ENCODE measurements at places on chromosomes 11 and 22.

- DNase-seq = no peak
- peak within 1 kb of the TSS; percentile 76 for H3K27ac ChIP-seq
- H3K36me3 ChIP-seq = no peaks in the 10 kb centered on the region
- no peaks in the 10 kb centered on the region for H3K27me3 ChIP-seq
Observed at GRCh38 chr22:27801616-27802345, at the start of gene MN1. TSS of gene MN1 (minus strand) at chr22:27801756. CDS start at chr22:27800543, 1,213 bp downstream.

DNA sequence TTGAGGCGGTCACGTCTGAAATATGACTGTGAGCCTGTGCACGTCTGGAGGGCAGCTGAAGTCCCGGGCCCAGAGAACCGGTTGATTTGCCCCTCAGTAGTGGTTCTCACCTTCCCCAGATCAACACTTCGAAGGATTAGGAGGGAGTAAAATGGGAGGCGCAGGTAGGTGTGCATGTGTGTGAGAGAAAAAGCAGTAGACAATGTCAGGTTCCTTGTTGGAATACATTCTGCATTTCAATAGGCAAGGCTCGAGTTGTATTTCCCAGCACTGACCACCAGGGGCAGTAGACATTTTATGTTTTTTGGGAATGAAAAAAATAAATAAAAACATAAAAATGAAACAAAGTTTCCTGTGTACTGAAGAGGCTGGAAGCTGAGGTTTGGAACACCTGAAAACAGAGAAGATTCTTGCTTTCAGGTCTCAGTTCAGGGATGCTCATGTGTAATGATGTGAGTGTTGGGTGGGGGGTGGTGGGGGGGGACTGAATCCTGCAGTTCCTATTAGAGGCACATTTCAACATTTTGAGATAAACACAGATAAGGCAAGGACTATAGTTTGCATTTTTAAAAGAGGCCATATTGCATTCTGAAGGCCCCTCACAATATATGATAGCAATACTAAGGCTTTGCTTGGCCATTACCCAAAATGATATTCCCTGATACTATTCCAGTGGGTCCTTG lies 333.9 kb downstream of the CADM1 start:
- peaks cover 7% of the 10 kb centered on the region for H3K27me3 ChIP-seq
- H3K4me3 ChIP-seq = no peak overlapping the region
- no peaks in the 10 kb centered on the region for H3K36me3 ChIP-seq
- DNase-seq = no peak

GRCh38 chr22:44623771-44624510 lies 78.1 kb upstream of the PRR5 start:
- H3K27me3 ChIP-seq = no peaks in the 10 kb centered on the region
- no peaks in the 10 kb centered on the region for H3K36me3 ChIP-seq
- H3K27ac ChIP-seq = no peak overlapping the region
- DNase-seq = no peak
- H3K4me1 ChIP-seq = peaks cover 7% of the 10 kb centered on the region

- DNase-seq = no peak
- H3K36me3 ChIP-seq = no peaks in the 10 kb centered on the region
- no peak overlapping the region for H3K27ac ChIP-seq
- H3K4me3 ChIP-seq = no peak overlapping the region
- H3K4me1 ChIP-seq = no peaks in the 10 kb centered on the region
Observed at GRCh38 chr11:17543574-17544180, 539 bp downstream of the USH1C start.

- no peak overlapping the region for H3K4me3 ChIP-seq
- H3K36me3 ChIP-seq = no peaks in the 10 kb centered on the region
- no peak for DNase-seq
- H3K27me3 ChIP-seq = no peaks in the 10 kb centered on the region
- H3K4me1 ChIP-seq = peaks cover 14% of the 10 kb centered on the region
Observed at GRCh38 chr11:3866206-3866605, 10.7 kb downstream of the STIM1 start.

GRCh38 chr11:100003985-100004384 lies 683.1 kb upstream of the ARHGAP42 start:
- no peaks in the 10 kb centered on the region for H3K4me1 ChIP-seq
- H3K27me3 ChIP-seq = no peaks in the 10 kb centered on the region
- no peak for DNase-seq

DNA sequence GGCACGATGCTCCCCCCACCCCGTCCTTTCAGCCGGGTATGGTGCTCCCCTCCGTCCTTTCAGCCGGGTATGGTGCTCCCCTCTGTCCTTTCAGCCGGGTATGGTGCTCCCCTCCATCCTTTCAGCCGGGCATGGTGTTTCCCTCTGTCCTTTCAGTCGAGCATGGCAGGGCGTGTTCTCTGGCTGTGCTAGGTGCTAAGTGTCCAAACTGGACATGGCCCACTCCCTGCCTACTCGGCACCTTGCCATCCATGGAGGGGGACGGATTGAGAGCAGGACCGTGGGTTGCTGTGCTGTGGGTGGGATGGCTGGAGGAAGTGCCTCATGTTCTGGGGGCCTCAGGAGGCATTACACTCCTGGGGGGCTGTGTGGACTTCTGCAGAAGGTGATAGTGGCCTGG lies 45.5 kb downstream of the MUC6 start:
- DNase-seq = no peak
- no peak overlapping the region for H3K27ac ChIP-seq
- H3K4me1 ChIP-seq = no peaks in the 10 kb centered on the region

DNA sequence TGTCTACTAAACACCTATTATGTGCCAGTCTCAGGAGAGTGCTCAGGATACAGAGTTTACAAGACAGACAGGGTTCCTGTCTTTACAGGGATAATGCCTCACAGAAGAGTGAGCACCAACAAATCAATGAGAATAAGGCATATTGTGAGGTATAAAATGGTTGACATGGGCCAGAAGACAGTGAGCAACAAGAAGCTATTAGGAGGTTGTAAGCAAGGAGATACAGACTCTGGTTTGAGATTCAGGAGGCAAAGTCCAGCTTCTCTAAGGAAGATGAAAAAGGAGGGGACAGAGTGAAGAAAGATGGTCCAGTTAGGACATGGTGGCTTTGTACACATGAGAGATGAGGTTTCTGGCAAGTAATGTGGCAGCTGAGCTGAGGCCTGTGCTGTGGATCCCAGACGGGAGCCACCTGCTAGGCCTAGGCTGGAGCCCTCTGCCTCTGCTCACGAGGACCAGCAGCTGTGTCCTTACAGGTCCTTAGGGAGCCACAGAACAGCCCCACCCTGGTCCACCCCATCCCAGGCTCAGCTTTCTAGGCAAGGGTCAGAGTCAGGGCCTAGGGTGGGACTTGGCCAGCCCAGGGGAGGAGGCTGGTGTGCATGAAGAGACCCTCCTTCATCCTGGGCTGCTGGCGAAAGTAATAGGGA lies 110.5 kb downstream of the ZNF280B start:
- no peak overlapping the region for H3K27ac ChIP-seq
- H3K4me3 ChIP-seq = no peak overlapping the region
- no peak for DNase-seq
- H3K27me3 ChIP-seq = no peaks in the 10 kb centered on the region

GRCh38 chr11:31050061-31050765 lies 319.3 kb downstream of the DCDC1 start:
- DNase-seq = no peak
- H3K36me3 ChIP-seq = no peaks in the 10 kb centered on the region
- H3K27ac ChIP-seq = no peak overlapping the region

- H3K36me3 ChIP-seq = no peaks in the 10 kb centered on the region
- H3K27ac ChIP-seq = no peak overlapping the region
- H3K4me1 ChIP-seq = peaks cover 7% of the 10 kb centered on the region
- H3K27me3 ChIP-seq = no peaks in the 10 kb centered on the region
- no peak for DNase-seq
- no peak overlapping the region for H3K4me3 ChIP-seq
Observed at GRCh38 chr11:35986947-35987346, 43.1 kb downstream of the LDLRAD3 start.

GRCh38 chr11:58965246-58965985 lies 26.1 kb downstream of the GLYATL1 start:
- H3K27me3 ChIP-seq = peaks cover 4% of the 10 kb centered on the region
- H3K36me3 ChIP-seq = no peaks in the 10 kb centered on the region
- no peak overlapping the region for H3K27ac ChIP-seq
- peak; percentile 22 for DNase-seq
- no peak overlapping the region for H3K4me3 ChIP-seq
- H3K4me1 ChIP-seq = no peaks in the 10 kb centered on the region

DNA sequence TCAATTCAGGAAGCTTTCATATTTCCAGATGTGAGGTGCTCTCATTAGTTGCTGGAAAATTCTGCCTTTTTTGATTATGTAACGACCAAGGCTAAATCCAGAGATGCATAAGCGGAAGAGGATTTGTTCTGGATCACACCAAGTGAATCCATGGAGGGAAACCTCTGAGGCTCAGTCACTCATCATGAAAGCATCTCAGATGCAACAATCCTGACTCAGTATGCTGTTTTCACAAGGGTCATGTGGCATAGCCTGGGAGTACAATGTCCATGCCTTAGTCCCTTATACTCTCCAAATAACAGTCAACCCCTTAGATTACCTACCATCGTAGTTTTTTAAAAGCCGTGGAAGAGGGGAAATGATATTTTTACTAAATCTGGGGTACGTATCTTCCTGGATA lies 445.6 kb downstream of the NTM start:
- peaks cover 3% of the 10 kb centered on the region for H3K27me3 ChIP-seq
- DNase-seq = no peak
- no peaks in the 10 kb centered on the region for H3K36me3 ChIP-seq
- H3K27ac ChIP-seq = no peak overlapping the region

DNA sequence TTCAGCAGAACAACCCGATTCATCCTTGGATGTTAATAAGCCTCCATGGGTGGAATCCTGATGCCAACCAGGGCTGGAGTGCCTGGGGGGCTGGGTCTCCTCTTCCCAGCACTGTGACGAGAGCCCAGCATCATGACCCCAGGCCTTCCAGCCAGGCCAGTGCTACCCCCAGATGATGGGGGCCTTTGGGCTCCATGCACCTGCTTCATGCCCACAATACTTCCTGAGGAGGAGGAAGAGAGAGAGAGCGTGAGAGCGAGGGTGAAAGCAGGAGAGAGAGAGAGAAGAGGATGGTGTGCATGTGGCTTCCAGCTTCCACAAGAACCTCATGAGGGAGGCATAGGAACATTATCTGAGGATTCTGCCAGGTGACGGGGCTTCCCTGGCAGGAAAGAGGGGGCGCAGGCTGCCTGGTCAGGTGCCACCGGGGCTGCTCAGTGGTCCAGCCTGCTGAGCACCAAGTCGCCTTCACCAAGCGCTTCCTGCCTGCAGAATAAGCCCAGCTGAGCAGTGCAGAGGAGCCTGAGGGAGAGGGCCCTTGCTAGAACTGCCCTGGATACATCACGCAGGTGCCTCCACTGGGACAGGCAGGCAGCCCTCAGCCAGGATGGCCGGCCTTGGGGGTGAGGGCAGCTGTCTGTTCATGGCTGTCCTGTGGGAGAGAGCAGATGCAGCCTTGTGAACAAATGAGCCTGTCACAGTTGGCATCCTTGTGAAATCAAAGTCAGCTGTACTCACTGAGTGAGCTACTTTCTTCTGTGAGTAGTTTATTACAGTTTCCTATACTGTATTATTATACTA lies 243.3 kb upstream of the B3GAT1 start:
- DNase-seq = no peak
- no peak overlapping the region for H3K27ac ChIP-seq
- H3K4me3 ChIP-seq = no peak overlapping the region
- no peaks in the 10 kb centered on the region for H3K36me3 ChIP-seq
- no peaks in the 10 kb centered on the region for H3K4me1 ChIP-seq

DNA sequence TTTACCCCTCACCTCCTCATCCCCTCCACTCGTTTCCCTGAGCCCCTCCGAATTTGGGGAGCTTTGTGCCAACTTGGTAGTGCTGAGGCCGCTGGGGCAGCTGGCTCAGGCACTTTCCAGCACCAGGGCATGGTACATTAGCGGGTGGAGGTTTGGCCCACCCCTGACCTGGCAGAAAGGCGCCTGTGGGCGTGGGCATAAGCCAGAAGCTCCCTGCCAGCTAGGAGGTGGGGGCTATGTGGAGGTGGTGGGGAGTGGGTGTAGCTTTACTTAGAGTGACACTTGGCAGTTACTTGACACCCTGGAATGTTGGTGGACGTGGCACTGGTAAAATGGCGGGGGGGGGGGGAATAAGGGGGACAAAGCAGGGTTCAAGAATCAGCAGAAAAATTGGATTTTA lies 10.3 kb upstream of the IGF2 start:
- no peaks in the 10 kb centered on the region for H3K4me1 ChIP-seq
- peaks cover 64% of the 10 kb centered on the region for H3K27me3 ChIP-seq
- no peaks in the 10 kb centered on the region for H3K36me3 ChIP-seq
- H3K27ac ChIP-seq = no peak overlapping the region
- DNase-seq = no peak

GRCh38 chr22:45230026-45230721 lies 10.5 kb downstream of the KIAA0930 start:
- no peaks in the 10 kb centered on the region for H3K4me1 ChIP-seq
- no peak for DNase-seq
- no peaks in the 10 kb centered on the region for H3K36me3 ChIP-seq
- H3K27me3 ChIP-seq = no peaks in the 10 kb centered on the region
- no peak overlapping the region for H3K4me3 ChIP-seq

GRCh38 chr11:126874276-126874675 lies 126.3 kb downstream of the KIRREL3 start:
- H3K36me3 ChIP-seq = no peaks in the 10 kb centered on the region
- H3K27ac ChIP-seq = peak overlapping the region; percentile 23

All from astrocyte (in vitro differentiated cells and primary cell).